Activated T-cell treated with anti-CD3 and anti-CD28 coated beads for 4 hours (primary cell): ENCODE measurements at places on chromosomes 3 and 15.

DNA sequence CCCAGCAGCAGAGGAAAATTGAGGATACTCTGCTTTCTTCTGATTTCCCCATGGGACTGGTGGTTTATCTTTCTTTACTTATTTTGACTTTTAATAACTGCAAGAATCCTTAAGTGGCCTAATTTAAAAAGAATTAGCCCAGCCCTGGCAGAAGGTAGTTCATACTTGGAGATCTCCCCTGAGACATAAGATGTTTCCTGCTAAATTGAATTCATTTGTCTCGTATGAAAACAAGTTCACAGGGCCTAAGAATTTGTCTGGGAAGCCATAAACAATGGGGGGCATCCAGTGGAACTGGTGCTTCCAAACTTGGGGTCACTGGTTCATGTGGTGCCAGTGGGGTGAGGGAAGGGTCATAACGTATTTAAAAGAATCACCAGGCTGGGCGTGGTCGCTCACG is 283.1 kb upstream of the RASGRP1 start:
- no peak for DNase-seq

- no peak for DNase-seq
Observed at GRCh38 chr3:12994357-12994606, 78.9 kb downstream of the IQSEC1 start.

DNA sequence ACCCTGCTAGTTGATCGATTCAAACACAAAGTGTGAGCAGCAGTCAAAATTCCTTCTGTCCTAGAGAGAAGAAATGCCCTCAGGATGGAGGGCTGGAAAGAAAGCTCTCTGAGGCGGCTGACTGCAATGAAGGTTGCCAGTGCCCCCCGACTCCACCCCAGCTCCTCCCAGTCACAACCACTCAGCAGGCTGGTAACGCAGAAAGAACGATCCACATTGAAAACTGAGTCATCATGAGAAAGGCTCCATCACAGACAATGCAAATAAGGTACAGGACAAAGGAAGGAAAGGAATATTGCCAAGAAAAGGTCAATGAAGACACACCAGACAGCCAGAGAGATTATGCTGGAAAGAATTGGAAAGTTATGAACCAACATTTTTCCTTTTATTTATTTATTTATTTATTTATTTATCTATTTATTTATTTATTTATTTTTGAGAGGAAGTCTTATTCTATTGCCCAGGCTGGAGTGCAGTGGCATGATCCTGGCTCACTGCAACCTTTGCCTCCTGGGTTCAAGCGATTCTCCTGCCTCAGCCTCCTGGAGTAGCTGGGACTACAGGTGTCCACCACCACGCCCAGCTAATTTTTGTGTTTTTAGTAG is 17.4 kb upstream of the VGLL4 start:
- DNase-seq, result no peak

DNA sequence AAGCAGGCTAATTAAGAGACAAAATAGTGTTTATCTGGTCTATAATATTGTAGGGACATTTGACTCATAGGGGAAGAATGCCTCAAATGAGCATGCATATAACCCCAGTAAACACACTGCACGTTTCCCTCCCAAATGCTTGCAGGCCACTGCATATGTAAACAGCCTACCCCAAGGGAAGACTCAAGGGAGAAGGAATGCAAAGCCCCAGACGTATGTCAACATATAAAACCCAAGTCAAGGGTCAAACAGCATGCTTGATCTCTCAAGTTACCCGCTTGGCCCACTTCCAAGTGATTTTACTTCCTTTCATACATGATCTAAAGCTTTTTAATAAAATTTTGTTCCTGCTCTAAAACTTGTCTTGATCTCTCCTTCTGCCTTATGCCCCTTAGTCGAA is 1090.0 kb downstream of the OTOL1 start:
- no peak for DNase-seq

GRCh38 chr3:23202203-23202920 is 765 bp upstream of the UBE2E2 start:
- peak; percentile 36 for DNase-seq

GRCh38 chr3:42229942-42230688 is 35.9 kb downstream of the CCK start:
- DNase-seq, result no peak

DNA sequence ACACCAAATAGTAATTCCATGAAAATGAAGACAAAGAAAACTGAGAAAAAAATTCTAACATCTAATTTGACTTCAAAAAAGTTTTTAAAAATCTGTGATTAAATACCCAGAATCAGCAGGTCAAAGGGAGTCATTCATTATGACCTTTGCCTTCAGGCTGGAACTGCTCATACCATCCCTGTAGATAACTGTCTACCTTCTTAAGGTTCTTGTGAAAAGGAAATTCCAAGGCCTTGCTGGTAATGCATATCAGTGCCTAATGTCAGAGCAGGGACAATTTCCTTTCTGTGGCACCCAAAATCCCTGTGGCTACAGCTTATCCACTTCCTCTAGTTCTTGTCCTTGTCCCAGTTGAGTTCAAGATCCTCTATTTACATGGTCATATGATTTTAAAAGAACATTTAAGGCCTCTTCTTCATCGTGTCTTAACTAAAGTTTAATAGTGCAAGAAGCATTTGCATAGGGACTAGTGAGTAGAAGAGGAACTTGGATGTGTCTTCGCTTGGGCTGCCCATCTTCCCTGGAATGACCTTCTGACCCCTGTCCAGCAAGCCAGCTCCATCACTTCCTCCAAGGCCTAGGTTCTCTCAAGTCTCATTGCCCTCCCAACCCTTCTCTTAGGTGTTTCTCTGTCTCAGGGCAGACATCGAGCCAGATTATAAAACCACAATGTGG is 8.7 kb upstream of the PLCL2 start:
- DNase-seq, result no peak

- no peak for DNase-seq
Observed at GRCh38 chr15:61811952-61812351, 248.3 kb downstream of the VPS13C start.

GRCh38 chr3:9914011-9914410 is 2.9 kb upstream of the IL17RC start:
- DNase-seq, result no peak

- DNase-seq, result no peak
Observed at GRCh38 chr15:40352281-40352901, 1.6 kb downstream of the PHGR1 start.

- DNase-seq, result no peak
Observed at GRCh38 chr15:57609805-57610529, 18.3 kb downstream of the MYZAP start.

- no peak for DNase-seq
Observed at GRCh38 chr3:192433704-192434103, 293.6 kb downstream of the FGF12 start.

DNA sequence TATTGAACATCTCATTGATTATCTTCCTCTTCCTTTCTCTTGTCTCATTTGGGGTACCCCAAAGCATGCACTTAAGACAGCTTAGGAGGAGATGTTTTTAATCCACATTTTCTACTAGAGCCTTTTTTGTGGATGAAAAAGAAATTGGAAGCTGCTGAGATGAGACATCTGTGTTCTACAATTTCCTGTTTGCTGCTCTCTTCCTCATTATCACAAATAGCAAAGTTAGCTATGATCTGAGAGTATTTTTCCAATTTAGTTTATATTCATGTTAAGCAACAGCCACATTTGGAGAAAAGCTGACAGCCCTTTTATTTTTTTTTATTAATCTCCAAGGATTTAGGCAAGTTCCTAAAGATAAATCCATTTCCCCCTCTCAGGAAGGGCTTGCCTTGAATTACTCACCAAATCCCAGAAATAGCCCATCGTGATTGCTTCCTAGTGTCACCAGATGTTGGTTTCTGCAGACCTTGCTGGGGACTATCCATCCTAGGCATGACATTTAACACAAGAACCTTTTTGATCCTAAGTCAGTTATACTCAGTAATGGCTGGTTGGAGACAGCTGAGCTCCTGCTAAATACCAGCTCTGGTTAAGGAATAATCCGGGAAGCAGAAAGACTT is 70.8 kb upstream of the FILIP1L start:
- no peak for DNase-seq

DNA sequence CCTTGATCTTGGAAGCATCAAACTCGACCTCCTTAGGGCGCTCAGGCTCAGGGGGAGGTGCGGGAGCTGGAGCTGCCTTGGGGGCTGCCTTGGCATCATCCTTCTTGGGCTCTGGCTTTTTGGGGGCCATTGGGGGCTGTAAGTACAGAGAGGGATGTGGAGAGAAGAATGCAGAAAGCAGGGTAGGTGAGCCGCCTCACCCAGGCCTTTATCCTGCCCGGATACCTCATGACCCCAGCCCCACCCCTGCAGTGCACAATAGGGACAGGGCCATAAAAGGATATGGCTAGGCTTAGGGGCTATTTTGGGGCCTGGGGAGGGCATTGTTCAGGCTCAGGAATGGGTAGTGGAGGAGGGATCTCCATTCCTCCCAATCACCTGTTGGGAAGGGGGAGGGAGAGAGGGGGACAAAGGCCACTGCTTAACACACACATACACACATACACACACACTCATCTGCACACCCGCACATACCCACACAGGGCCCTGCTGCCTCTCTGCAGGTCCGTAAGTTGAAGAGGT is at the start of gene MYL3:
Gene MYL3, minus strand, starts transcription at position 184 of the 522 bp plus-strand sequence. Its CDS starts 54 bp downstream, at position 130.
- no peak for DNase-seq

DNA sequence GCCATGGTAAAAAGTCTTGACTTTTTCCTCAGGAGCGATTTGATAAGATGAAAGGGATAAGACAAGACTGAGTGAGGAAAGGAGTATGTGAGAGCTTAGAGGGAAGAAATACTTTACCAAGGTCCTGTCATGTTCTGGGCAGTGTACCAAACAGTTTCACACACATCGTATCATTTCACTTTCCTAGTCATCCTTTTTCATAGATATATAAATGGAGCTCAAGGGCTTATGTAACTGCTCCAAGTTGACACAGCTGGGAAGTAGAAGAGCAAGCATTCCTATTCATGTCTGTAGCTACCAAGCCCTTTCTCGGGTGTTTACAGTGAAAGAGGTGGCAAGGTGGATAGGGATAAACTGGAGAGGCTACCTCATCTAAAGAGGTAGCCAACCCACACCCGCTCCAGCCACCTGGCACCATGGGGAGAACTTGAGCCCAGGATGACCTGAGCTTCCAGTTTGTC is 57.4 kb downstream of the MRPS25 start:
- DNase-seq, result no peak

DNA sequence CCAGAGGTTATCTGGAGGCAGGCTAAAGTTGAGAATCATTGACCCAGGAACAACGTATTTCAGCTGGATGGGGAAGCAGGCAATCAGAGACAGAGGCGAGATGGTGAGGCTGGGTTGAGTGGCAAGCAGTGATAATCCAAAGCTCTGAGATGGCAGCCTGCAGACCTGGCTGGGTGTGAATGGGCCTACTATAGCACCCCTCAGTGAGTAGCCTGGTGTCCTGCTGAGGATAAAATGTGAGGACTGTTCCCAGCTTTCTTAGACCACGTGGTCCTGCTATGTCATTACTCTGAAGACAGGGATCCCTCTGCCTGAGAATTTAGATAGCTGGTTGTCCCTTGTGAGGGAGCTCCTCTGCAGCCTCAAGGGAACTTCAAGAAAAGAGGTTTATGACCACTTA is 141.5 kb downstream of the ARPP21 start:
- DNase-seq, result no peak

DNA sequence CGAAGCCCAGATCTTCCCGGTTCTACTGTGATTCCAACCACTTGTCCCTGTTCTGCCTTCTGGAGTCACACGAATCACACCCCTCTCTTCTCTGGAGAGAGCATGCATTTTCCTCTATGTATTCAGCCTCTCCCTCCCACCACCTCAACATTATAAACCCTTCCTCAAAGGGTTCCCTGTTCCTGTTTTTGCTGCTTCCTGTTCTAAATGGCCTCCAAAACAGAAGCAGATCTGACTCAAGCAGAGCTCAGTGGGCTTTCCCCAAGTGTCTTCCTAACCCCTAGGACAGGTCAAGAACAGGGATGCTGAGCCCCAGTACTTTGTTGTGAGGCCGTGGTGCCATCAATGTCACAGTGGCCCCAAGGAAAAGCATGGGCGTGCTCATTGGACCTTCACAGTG is 75.7 kb upstream of the ARNT2 start:
- DNase-seq, result no peak

- no peak for DNase-seq
Observed at GRCh38 chr3:87359826-87360225, 83.4 kb upstream of the POU1F1 start.

DNA sequence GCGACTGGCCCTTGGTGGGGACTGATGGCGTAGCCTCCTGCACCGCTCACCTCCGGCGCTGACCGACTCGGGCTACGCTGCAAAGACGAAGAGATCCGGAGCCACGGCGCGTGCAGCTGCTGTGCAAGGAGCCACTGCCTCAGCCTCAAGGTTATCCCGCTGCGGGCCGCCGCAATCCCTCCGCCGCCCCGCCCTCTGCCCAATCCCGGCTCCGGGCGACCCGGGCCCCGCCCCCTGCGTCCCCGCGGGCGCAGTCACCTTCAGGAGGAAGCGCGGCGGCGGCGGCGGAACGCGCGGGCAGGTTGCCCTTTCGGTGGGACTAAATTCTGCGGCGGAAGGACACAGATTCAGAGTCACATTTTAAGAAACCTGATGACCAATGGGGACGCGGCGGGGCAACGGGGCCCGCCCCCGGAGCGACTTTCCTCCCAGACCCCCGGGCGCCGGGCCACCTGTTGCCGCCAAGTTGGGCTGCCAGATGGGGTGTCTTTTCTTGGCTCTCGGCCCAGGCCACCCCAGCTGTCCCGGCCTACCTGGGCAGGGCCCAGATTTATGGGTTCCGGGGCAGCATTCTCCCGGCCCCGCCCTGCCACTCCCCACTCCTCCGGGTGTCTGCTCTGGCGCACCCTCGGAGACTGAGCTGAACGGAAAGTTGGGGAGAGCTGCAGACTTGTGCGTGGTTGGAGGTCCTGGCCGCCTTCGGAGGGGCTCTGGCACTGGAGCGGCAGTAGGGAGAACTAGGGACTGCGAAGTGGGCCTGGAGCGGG is at the start of gene PKM:
Gene PKM, minus strand, starts transcription at position 125 of the 767 bp plus-strand sequence. CDS start 12,093 bp downstream, outside the sequence.
- DNase-seq, result peak; percentile 94

GRCh38 chr3:195094191-195094921 is 176.6 kb downstream of the XXYLT1 start:
- DNase-seq, result no peak

DNA sequence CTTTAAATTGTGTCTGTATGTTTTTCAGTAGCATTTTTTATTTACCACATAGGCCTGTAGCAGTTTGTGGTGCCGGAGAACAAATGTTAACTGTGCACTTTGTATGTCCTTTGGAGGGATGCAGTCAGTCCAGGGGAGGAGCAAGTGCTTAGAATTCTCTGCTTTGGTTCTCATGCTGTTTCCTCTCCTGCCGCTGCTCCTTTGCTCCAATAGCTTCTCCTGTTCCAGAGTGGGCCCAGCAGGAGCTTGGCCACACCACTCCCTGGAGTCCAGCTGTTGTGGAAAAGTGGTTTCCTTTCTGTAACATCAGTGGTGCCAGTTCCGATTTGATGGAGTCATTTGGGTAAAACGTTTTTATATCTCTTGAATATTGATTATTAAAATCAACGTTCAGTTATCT is 16.6 kb downstream of the TICRR start:
- DNase-seq, result no peak

- DNase-seq, result no peak
Observed at GRCh38 chr3:48548126-48548525, 8.5 kb downstream of the PFKFB4 start.

- DNase-seq, result no peak
Observed at GRCh38 chr3:112688085-112688769, 47.3 kb upstream of the CCDC80 start.

- DNase-seq, result no peak
Observed at GRCh38 chr3:10291641-10292040, 1.1 kb downstream of the GHRL start.

GRCh38 chr3:71103430-71103921 is 480.1 kb downstream of the FOXP1 start:
- no peak for DNase-seq

GRCh38 chr3:47162697-47163168 is 1.2 kb downstream of the SETD2 start:
- no peak for DNase-seq
